Kidney capillary endothelial cell (primary cell): ENCODE measurements at places on chromosomes 12 and 14.

- no peak for DNase-seq
These were observed 433.9 kb downstream of the EGLN3 start for GRCh38 chr14:33516898-33517436.

- no peak for DNase-seq
These were observed 232.1 kb upstream of the SEL1L start for GRCh38 chr14:81765651-81766275.

DNA sequence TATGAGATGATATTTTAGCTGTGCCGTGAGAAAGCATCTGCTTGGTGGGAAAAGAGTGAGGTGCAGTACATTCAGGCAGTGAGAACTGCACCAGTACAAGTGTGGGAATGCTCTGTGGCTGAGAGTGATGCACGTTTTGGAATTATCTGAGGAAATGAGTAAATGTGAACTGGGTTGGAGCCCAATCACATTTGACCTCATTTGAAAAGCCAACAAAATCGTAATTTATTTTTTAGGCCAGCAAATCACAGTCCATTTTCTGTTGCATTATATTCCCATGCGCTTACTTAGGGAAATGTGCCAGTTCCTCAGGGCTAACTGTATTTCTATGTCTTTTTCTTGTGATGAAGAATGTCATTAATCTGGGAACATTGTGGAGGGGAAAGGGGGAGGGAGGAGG, 77.3 kb downstream of the SNAPC1 start:
- no peak for DNase-seq

GRCh38 chr12:58812214-58812613, 108.1 kb downstream of the LRIG3 start:
- no peak for DNase-seq

- peak; percentile 9 for DNase-seq
These were observed 61.0 kb upstream of the FKBP4 start for GRCh38 chr12:2733493-2734355.

DNA sequence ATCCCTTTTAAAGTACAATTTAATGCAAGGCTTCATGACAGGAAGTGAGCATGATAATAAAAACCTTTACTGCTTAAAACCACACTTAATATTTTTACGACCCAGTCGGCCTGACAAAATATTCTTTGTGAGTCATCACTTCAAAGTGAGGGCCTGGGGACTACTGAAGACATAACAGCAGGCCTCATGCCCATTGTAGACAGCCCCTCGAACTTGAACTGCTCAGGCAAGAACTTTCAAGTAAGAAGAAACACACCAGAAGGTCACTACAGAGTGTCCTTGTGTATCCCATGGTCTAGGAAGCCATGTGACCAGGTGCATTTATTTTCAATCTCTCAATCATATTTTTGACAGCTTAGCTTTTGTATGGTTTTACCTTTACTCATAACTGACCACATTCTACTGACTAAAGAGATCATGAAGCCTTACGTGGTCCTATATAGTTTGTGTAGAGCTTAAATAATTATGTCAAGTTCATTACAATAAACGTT, 61.4 kb upstream of the MANSC4 start:
- no peak for DNase-seq

DNA sequence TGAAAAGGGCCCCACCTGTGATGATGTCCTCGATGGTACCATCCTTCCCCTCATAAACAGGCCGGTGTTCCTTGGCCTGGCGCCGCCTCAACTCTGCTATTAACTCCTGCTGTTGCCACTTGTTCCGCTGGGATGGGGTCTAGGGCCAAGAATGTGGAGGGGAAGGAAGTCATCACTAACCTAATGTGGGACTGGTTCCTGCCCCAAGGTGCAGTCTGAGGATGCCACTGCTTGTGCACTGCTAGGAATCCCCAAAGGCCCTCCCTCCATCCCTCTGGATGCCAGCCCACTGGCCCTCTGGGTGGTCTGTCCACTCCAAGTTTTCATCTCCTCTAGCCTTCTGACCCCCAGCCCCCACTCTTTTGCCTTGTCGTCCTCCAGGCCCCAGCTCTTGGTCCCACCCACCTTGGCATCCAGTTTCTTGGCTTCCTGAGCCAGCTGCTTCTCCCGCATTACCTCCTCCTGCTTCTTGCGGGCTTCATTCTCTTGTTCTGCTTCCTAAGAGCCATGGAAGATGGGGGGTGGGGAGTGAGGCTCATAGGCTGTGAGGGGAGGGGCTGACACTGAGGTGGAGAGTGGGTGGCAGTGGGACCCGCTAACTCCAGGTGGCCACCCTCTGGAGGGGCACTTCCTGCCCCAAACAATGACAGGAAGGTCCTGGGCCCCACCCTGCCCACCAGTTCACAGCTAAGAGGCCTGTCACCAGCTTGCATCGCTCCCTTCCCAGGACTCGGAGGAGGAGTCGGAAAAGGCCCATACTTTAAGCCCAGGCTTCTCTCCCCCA, 23.7 kb downstream of the PRPF40B start:
- peak; percentile 85 for DNase-seq

DNA sequence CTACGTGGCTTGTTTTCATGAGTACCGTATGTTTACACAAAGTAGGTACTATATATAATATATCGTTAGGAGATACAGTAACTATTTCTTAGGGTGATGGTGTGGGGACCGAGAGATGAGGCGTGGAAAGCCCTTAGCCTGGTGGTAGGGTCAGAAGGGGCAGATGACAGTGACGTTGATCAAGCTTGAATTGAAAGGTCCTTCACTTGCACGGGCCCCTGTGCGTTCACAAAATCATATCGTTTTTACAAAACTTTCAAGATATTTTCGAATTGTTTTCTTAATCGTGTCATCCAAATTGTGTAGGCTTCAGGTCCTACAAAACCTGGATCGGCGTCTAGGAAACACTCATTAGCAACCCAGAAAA, 881 bp upstream of the SOS2 start:
- no peak for DNase-seq

GRCh38 chr14:88515499-88516221, 39.1 kb downstream of the PTPN21 start:
- DNase-seq: no peak

- no peak for DNase-seq
These were observed 3.4 kb downstream of the ARID2 start for GRCh38 chr12:45732936-45733335.

DNA sequence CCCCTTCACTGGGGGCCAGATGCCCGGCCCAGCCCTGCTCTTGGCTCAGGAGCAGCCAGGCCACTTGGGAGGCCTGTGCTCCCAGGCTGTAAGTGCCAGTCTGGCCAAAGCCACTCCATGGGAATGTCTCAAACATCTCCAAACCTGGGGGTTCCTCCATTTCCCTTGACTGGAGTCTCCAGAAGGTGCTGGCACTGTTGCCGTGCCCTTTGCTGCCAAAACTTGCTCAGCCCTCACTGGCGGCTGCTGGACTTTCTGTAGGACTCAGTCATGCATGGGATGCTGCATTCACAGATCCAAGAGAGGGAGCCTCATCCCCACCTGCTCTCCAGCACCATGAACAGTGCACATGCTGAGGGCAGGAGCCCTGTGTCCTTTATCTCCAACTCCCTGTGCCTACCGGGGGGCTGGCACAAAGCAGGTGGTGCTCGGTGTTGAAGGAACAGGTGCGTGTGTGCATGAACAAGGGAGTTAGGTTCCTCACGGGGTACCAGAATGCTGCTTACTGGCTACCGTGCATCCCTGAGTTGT, 9.6 kb upstream of the OTUB2 start:
- DNase-seq: no peak

DNA sequence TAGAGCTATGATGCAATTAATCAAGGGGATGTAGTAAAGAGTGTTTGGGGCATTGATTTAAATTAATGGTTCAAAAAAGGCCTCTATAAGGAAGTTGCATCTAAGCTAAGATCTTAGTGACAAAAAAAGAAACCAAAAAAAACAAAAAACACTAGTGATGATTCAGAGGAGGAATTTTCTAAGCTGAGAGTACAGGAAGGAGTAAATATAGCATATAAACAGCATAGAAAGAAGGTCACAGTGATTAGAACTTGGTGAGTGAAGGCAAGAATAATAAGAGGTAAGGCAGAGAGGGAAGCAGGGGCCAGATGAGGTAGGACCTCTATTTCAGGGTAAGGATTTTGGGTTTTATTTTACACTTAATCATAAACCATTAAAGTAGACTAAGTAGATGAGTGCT, 48.0 kb upstream of the PDZRN4 start:
- peak; percentile 16 for DNase-seq

DNA sequence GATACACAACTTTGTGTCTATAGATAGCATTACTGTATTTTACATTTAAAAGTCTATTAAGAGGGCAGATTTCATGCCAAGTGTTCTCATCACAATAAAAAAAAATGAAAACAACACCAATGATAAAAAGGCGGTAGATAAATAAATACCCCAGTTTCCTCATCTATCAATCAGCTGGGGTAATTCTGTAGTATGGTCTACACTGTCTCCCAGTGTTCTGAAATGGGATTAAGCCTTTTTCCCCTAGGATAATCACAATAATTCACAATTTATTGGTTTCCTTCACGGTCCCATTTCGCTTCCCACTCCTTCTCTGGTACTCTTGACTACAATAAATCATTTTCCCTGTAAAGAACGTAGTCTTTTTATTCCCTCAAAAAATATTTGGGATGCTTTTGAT, 114.3 kb downstream of the SSPN start:
- no peak for DNase-seq
